ENCODE measurements at places on chromosomes 4 and X.

GRCh38 chr4:156251373-156252065 lies 297.9 kb upstream of the CTSO start:
- no peak for DNase-seq

DNA sequence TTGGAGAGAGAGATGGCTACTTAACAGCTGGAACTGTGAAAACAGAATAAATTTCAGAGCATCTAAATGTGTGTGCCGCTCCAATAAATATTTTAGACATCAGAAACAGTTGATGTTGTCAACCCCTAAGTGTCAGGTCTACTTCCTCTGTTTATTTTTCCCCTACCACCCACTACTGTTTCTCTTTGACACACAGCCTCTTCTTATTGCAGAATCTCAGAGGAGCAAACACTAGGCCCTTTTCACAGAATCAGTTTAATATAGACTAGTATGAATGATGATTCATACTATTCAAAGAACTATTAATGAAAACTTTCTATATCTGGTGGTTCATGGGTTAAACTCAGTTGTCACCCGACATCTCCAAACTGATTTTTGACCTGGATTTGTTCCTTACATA lies 33.9 kb downstream of the NAA11 start:
- no peak for DNase-seq

- no peak for DNase-seq
Measured at GRCh38 chrX:70134116-70134477, 850 bp downstream of the IGBP1 start.

- no peak for DNase-seq
Measured at GRCh38 chr4:28351826-28352225, 1491.2 kb downstream of the STIM2 start.

GRCh38 chrX:12719837-12720236 lies 71.4 kb upstream of the PRPS2 start:
- DNase-seq, result no peak

GRCh38 chr4:116358633-116359222 lies 726.6 kb downstream of the TRAM1L1 start:
- DNase-seq, result no peak

DNA sequence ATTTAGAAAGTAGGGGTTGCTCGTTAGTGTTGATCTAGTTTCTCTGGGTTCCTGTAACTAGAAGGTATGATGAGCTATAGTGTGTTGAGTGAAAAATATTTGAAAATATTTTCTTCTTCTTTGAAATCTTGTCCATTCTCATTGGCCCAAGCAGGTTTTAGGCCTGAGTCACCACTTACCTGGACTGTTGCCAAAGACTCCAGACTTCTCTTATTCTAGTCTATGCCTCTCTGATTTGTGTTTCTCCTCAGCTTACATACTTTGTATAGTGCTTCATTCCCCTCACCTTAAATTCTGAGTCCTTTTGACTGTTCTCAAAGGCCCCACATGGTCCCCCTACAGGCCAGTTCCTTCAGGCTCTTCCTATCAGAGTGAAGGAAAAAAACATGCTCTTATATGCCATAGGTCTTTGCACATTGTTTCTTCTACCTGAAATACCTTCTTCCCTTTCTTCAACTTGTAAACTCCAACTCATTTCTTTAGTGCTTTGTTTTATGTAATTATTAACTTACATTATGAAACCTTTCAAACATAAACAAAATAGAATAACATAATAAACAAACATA lies 258.2 kb downstream of the PPP1R2C start:
- no peak for DNase-seq

- DNase-seq, result no peak
Measured at GRCh38 chr4:125689805-125690204, 375.1 kb downstream of the FAT4 start.

DNA sequence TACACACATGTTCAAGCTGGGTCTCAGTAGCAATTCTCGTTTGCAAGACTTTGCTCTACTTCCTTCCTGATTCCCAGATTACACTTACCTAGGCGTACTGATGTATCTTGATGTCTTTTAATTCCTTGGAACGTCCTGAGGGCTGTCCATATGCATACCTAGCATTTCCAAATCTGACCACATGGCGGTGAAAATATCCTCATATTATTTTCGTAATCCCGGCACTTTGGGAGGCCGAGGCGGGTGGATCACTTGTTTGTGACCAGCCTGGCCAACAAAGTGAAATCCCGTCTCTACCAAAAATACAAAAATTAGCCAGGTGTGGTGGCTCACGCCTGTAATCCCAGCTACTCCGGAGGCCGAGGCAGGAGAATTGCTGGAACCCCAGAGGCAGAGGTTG lies 1786.3 kb upstream of the TENM3 start:
- DNase-seq, result no peak

- no peak for DNase-seq
Measured at GRCh38 chr4:149788300-149788699, 27.3 kb downstream of the IQCM start.

- no peak for DNase-seq
Measured at GRCh38 chrX:100812216-100813158, 7.7 kb upstream of the CSTF2 start.

DNA sequence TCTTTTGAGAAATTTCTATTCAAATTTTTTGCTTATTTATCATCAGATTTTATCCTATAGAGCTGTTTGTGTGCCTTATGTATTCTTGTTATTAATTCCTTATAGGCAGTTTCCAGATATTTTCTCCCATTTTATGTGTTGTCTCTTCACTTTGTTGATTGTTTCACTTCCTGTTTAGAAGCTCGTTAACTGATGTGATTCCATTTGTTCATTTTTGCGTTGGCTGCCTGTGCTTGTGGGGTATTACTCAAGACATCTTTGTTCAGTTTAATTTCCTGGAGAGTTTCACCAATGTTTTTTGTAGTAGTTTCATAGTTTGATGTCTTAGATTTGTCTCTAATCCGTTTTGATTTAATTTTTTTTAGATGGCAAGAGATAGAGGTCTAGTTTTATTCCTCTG lies 14.6 kb downstream of the ZNF718 start:
- DNase-seq, result no peak

GRCh38 chr4:118798658-118799057 lies 37.3 kb downstream of the SEC24D start:
- DNase-seq, result no peak

DNA sequence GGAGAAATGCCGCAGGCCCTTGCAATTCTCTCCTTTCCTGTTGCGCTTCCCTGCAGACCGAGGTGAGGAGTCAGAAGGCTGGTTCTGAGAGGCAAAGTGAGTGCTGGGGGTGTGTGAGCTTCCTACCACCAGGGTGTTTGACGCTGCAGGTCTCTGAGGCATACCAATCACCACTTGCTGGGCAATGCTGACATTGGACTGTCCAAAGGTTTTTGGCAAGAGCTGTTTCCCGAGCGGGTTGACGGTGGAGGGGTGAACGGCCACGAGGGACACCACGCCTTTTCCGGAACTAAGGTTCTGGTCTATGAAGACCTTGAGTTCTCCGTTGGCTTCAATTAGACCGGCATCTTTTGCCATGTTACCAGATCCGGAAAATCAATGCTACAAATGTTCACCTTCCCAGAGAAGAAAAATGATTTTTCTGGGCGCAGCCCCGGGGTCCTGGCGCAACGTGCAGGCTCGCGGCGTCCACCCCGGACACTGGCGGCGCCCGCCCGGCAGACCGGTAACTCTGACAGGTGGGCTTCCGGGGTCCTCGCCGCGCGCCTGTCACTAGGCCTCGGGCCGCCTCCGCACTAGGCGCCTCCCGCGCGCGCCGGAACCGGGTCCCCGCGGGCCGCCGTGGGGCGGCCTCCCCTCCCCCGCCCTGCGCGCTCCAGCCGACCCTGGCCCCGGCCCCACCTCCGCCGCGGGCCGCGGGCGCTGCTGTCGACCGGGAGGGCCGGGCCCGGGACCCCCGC lies 44.9 kb upstream of the FAM47C start:
- no peak for DNase-seq

- DNase-seq, result no peak
Measured at GRCh38 chrX:18997916-18998315, 14.0 kb upstream of the PHKA2 start.

DNA sequence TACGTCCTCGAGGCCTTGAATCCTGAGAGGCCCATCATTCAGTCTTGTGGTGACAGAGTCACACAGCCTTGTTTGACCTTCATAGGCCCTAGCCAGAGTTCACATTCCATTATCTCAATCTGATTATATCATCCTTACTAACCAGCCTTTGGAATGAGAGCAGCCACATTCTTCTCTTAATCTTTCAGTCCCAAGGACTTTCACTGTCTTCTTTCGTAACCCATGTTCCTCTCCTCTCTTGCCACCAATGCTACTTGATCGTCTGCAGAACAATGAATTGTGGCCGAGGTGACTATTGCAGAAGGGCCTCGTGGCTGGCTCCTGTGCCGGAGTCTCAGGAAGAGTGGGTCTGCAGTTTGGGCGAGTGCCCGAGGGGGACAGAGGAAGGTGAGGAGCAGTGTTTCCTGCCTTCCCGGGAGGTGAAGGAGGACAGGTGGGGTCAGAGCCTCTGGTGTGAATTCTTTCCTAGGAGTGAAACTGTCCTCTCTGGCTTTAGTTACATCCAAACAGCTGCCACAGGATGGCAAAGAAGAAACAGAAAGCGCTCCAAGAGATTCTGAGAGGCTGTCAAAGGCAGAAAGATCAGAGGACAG lies 94.6 kb downstream of the LIMCH1 start:
- DNase-seq, result no peak

GRCh38 chrX:11733614-11734013 lies 24.4 kb upstream of the MSL3 start:
- no peak for DNase-seq

DNA sequence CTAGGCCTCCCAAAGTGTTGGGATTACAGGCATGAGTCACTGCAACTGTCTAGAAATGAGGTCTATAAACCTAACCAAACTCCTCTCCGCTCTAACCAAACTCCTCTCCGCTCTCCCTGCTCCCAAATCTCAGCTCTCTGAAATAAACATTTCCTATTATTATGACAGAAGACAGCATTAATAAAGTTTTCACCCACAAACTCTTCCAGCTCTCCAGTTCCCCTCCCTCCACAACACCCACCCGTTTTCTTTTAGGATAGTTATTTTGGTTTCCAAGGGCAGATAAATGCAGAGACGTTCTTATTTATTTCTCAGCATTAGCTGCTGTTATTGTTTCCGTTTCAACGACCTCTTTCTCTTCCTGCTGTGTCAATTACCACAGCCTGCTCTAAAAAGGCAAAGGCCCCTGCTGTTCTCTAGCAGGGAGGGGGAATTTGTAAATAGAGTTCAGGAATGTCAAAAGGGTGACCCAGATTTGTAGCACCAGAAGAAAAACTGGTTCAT lies 13.3 kb upstream of the SCD5 start:
- DNase-seq, result no peak

DNA sequence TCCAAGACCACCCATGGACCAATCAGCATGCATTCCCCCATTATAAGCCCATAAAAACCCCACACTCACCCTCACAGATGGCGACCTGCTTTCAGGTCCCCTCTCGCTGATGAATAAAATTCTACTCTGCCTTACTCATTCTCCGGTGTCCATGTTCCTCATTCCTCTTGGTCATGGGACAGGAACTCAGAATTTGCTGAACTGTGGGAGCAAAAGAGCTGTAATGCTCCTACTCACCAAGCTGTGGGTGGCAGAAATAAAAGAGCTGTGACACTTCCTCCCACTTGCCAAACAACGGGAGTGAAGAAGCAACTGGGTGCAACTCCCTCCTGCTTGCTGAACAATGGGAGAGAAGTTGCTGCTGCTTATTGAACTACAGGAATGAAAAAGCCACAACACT lies 168.5 kb upstream of the PCDH18 start:
- no peak for DNase-seq

DNA sequence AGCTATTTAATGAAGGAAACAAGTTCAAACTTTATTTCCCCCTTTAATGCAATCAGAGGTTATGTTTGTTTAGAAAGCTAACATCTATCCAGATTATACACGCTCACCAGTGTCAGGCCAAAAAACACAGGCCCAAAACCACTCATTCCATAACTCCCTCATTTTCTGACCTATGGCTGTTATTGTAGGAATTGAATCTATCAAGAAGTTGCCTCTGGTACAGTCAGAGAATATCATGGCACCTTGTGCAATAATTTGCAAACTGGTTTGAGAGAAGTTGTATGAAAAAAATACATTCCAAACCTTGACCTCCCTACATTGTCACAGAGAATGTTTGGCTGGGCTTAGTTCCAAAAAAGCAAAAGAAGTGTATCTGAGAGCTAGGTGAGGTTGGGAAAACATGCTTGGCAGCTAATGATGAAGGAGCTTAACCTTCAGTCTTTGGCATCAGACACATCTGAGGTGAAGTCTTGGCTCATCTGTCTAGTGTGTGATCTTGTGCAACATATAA lies 591.0 kb downstream of the ANKRD50 start:
- DNase-seq, result no peak

DNA sequence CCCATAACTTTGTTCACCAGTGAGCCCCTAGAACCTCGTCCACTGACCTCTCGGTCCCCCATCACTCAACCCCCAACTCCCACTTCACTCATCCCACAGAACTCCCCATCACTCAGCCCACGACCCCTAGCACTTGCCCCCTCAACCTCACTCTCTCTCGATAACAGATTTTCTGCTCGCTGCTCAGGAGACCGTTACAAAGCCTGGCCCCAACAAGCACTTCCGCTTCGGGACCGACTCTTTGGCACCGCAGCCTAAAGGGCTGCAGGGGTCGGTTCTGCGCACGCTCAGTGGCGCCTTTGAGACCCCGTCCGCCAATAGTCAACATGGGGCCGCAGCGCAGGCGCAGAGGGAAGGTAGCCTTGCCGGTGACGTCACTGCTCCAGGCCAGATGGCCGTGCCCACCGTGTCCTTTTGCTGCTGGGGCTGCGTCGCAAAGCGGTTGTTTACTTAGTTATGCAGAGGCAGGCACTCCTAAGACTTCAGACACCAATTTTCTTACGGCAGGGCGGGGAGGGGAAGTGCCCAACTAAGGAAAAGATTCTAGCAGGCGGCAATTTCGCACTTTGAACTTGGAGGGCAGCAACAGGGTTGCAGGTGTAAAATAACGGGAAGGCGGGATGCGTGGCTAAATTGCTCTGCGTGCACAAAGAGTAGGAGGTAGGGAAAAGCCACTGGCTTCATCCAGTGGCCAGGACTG lies at the start of gene ZNF182:
Gene ZNF182 (minus strand): TSS at position 232 of the 700 bp plus-strand sequence. CDS start 1,380 bp downstream, outside the sequence.
- DNase-seq, result peak; percentile 90

DNA sequence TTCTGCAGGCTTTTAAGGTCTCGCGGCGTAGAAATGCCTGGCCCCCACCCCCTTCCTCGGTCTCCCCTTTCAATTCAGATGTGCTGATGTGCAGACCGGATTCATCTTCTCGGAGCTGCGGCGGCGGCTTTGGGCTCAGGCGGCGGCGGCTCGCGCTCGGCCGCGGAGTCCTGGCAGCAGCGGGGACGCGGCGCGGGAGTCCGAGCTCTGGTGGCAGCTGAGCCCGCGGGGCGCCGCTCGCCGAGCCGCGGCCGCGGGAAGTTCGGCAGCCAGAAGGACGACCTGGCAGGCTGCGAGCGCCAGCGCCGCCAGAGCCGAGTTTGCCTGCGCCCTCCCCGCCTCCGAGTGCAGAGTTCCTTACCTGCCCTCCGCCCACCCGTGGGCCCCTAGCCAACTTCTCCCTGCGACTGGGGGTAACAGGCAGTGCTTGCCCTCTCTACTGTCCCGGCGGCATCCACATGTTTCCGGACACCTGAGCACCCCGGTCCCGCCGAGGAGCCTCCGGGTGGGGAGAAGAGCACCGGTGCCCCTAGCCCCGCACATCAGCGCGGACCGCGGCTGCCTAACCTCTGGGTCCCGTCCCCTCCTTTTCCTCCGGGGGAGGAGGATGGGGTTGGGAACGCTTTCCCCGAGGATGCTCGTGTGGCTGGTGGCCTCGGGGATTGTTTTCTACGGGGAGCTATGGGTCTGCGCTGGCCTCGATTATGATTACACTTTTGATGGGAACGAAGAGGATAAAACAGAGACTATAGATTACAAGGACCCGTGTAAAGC lies 448 bp downstream of the TLL1 start:
- DNase-seq, result no peak

- DNase-seq, result no peak
Measured at GRCh38 chrX:69431420-69431819, 72.7 kb upstream of the NALF2 start.
